NCI-H69 (cell line): ENCODE measurements at places on chromosomes 3 and 15.
A peak's percentile ranks its signal among the peaks of the same experiment; 100 is the strongest.

- no peak for DNase-seq
Observed at GRCh38 chr3:188667926-188668325, 503.8 kb upstream of the TPRG1 start.

DNA sequence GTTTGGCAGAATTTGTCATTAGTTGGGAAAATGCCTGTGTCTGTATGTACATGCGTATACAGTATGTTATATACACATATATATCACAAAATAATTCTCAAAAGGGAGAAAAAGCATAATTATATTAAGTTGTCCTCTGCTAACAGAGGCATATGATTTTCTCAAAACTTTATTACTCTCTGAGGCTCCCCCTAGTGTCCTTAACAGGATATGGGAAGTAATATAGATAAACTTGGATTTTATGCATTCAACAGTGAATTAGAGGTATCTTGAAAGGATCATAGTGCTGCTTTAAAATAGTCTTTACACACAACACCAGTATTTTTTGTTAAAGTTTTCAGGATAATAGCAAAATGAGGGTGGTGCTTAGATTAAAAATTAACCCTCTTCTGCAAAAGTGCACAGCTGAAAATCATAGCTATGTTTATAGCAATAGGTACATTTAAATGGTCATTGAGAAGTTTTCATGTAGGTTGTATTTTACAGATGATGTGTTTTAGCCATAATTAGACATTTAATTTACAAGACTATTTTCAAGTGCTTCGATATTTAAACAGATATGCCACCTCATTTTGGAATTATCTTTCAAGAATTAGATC, 454.0 kb upstream of the ROBO2 start:
- peak; percentile 43 for DNase-seq

DNA sequence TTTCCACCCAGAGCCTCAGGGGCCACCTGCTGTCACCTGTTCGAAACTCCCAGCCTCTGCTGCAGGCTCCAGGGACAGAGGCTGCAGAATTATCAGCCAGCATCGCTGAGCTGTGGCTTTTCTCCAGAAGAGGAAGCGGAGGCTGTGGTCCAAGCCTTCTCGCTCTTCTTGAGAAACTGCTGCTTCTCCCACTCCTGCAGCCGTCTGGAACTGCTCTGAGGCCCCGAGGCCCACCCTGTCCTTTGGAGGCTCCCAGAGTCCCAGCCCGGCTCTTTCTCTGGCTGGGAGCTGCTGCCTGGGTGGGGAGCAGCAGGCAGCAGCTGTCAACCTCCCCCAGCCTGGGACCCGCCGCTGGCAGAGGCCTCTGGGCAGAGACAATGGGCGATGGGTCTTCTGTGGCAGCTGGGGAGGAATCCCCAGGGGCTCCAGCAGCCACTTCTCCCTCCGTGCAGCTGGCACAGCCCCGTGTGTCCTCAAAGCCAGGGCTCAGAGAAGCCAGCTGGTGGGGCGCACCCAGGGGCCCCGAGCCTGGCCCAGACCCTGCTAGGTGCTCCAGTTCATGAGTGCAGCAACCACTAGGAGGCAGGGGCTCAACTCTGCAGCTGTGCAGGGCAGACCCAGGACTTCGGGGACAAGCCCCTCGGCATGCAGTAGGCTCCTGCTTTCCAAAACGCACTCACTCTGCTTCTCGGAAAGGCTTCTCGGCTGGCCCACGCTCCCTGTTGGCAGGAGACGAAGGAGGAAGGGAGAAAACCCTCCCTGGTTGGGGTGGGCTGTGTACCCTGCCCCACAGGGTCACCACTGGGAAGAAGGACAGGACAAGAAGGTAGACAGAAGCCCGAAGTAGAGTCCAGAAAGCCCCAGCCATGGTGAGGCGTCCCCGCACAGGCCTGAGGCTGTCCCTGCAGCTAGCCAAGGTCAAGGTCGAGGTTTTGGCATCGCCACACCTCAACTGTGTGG, 49.9 kb upstream of the FURIN start:
- DNase-seq: peak; percentile 69

DNA sequence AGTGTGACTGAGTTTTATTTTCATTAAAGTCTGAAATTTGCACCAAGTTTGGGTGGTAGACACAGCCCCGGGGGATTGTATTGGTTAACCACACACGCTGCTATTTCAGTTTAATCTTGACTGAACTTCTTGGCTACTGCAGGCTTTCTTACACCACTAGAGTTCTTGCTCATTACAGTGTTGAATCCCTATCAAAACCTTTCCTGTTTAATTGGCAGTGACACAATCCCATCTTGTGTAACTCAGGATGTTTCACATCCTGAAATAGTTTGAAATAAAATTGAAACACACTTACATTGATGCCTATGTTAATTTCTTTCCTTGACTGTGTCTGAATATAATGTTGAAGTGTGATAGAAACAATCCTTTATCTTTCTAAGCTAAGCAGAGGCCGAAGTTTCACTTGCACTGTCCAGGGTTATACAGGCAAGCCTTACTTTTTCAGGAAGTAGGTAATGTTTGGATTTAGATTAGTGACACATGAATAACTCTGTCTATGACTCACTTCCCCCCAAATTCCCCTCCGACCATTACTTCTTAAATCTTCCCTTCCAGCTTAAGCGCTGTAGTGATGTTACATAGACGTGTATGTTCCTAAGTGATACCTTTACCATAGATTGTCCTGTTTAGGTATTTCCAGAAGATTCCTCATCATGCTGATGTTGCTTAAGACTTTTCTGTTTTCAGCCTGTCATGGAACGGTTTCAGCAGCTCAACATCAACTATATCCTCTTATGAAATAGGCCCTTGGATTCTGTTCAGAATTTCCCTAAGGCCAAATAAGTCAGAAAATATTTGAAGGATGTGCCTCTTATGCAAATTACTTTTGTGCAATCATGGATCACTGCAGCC, 16.8 kb downstream of the ATG7 start:
- DNase-seq: no peak

DNA sequence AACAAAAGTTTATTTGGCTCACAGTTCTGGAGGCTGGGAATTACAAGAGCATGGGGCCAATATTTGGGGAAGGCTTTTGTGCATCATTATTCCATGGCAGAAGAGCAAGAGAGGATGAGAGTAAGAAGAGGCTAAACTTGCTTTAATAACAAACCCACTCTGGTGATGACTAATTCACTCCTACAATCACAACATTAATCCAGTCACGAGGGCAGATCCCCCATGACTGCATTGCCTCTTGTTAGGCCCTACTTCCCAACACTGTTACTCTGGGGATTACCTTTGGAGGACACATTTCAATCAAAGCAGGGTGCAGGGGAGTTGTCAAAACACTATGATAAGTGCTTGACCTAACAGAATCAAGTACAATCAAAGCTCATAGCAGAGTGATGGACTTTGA, 181.7 kb downstream of the BBX start:
- no peak for DNase-seq
